ENCODE measurements at places on chromosomes 2 and 18. TPM values are rescaled to one million over a fixed set of nuclear protein-coding genes. Genes with fewer than 3 reads are reported as not detected.

GRCh38 chr2:47043142-47043890 is 111.8 kb downstream of the STPG4 start:
- DNase-seq: no peak

CFAP53 gene
- total RNA-seq: 0.27 TPM

UGT1A4 gene
- total RNA-seq: not detected

DNA sequence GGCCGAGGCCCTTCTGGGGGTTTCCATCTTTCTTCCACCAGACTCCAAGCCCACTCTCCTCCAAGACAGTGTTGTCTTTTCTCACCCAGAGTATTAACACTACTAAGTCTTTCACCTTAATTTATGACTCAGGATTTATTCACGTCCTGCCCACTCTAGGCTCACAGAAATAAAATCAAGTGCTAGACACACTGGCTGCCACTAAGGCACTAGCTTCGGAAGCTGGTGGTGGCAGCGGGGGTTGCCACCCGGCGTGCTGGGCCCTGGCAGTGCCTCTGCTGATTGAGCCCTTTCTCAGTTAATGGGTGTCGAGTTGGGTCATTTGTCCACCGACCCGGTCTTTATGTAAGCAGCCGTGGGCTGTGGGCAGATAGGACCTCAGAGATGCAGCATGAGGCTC is 93.6 kb upstream of the FZD5 start:
- no peak for DNase-seq

GRCh38 chr2:115880558-115880957 is 1438.1 kb downstream of the DPP10 start:
- DNase-seq: no peak

Measured in naive thymus-derived CD4-positive, alpha-beta T cell (primary cell).